ENCODE measurements at places on chromosomes 1 and 21. TPM values are rescaled to one million over a fixed set of nuclear protein-coding genes. Genes with fewer than 3 reads are reported as not detected.
A peak's percentile ranks its signal among the peaks of the same experiment; 100 is the strongest.

DNA sequence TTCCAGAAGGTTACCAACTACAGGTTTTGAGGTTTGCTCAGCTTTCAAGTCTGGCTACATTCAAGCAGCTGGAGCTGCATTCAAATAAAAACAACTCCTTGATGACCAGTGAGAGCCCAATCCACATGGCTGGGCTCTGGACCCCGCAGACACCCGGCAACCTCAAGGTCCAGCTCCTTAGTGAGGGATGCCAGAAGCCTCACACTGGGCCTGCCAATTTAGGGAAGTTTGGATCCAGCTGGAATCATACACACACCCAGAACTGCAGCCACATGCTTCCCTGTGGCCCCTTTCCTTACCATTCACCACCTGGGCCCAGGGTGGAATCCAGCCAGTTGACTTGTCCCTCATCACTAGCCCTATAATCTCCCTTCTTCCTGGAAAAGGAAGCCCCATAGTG is 123.7 kb downstream of the UBE2U start:
- no peak for DNase-seq

GRCh38 chr1:84855168-84855567 is 37.8 kb downstream of the LPAR3 start:
- DNase-seq: peak; percentile 41

DNA sequence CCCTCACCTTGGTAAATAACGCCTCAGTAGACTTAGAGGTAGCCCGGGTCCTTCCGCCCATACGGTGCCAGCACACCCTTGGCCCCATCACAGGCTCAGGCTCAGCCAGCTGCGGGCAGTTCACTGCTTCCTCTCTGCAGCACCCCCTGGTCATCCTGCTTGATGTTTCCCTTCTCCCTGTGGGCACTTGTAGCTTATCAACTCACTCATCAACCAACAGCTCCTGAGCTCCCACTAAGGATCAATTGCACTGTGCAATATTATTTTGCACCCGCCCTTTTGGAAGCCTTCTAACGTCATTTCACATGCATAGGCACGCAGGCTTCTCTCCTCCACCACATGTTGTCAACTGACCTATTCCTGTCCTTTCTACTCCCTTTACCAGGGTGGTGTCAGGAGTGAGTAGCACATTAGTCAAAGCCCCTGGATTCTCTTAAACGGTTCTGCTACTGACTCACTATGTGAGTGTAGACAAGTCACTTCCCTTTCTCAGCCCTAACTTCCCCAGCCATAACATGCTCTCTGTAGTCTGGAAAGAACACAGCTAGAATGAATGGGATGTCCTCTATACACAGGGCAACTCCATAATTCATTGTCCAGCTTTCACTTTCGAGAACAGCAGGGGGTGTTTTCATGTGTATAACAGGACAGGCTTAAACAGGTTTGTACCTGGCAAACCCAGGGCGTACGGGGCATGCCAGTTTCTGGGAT is 47.1 kb upstream of the IRF2BP2 start:
- DNase-seq: peak; percentile 99

- peak; percentile 71 for DNase-seq
These were observed 66.3 kb downstream of the SLC27A3 start for GRCh38 chr1:153841463-153841994.

GRCh38 chr1:199901341-199901740 is 126.2 kb upstream of the NR5A2 start:
- no peak for DNase-seq

DNA sequence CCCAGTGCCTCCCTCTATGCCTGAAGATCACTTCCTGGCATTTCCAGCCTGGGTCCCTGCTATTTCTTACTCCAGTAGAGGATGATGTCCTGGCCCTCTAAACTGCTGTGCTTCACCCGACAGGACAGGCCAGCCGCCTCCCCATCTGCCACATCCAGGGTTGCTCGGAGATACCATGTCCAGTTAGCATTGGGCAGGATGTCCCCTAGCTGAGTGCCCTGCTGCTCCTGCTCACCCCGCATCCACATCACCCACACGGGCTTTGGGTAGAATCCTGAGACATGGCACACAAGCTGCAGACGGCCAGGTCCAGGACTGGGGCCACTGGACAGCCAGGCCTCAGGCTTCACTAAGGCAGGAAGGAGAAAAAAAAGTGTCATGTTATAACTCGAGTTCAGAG is 2.0 kb downstream of the CD1B start:
- DNase-seq: no peak

DNA sequence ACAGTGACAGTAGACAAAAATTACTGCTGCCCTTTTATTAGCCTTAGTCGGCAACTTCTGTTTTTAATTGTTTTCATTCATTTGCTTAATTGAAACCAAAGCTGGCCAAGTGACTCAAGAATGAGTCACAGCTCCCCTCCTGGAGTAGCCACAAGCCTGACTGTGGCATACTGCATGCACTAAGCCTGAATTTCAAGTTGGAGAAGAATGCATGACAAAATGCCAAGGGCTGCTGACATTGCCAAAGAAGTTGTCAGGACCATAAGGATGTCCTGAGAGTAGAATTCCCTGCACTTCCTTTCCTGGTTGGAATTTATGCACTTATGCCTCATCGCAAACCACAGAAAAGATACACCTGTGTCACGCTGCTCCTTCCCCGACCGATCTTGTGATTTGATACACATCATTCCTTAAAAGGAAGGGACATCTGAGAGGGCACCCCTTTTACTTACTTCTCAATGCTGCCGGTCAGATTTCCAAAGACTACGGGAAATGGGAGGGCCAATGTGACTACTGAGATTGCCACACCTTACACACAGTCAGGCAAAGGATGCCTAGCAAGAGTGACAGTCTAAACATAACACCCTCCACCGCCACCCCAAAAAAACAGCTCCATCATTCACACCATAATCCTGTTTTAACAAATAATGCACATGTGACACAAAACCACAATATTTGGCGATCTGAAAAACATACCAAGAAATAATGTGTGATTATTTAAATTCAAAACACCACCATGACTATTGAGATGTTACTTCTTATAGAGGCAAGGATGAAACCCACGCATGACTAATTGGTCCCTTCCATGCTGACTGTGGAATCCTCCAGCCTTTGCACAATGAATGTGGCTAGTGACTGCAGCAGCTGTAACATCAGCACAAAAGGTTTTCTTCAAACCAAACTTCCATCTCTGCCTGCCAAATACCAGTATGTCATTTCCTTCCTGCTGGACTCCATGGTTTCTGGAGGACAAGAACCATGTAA is 28.2 kb downstream of the VAV3 start:
- DNase-seq: peak; percentile 62

DNA sequence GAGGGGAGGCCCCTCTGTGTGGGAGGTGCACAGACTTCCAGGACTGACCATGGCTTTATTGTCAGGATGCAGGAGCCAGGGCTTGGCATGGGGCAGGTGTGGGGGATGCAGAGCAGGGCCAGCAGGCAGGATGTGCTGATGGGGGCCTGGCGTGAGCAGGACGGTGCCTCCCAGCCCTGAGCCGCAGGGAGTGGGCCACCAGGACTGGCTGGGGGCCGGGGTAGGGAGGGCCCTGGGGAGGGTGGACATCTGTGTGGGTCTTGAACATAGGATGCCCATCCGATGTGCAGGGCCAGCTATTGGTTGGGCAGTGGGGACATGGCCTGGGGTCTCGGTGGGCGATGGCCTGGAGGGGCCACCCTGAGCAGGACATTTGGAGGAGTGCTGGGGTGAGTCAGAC is 15.6 kb downstream of the PRMT2 start:
- DNase-seq: no peak

GRCh38 chr1:99641558-99641957 is 4.4 kb upstream of the PALMD start:
- no peak for DNase-seq

GRCh38 chr1:94329986-94330385 is 88.2 kb upstream of the ABCD3 start:
- DNase-seq: peak; percentile 54

DNA sequence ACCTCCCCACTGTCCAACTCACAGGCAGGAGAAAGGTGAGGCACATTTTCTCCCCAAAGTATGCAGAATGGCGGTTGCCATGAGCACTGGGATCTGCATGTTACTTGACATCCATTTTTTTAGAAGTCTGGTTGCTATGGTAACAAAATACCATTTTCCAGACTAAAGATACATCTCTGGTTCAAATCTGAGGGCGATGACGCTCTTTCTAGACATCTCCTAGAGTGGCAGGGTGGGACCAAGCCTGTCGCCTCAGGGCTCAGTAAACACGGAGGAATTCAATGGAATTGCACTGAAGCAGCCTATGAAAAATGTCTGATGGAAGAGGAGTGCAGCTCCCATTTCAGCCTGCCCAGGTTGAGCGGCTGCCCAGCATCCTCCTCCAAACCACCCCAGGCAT is 21.5 kb upstream of the FAM43B start:
- no peak for DNase-seq

GRCh38 chr1:178821134-178821866 is 49.6 kb downstream of the ANGPTL1 start:
- DNase-seq: no peak

SAMD11 gene
- polyA plus RNA-seq: 31.9 TPM

- DNase-seq: no peak
These were observed 44.4 kb downstream of the PTPN14 start for GRCh38 chr1:214506972-214507431.

TAS1R1 gene
- 0.05 TPM for polyA plus RNA-seq

DNA sequence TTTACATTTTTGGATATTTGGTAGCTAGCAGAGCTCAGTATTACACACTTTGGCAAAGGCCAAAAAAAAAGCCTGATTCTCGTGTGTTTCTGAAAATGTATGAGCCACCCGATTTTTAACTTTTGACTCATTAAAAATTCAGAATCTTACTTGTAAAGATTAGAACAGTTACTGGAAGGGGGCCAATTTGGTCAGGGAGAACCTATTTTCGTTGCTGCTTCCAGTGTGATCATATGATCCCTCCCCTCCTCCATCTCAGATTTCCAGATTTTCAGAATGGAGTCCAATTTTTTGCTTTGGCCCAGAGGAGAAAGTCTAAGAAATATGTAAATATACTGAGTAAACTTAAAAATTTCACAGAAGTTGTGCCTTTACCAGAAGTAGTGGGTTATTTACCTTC is 3.2 kb upstream of the OR2AK2 start:
- no peak for DNase-seq

- DNase-seq: no peak
These were observed 351.3 kb upstream of the CAMK1G start for GRCh38 chr1:209232197-209232596.

LCE2C gene
- polyA plus RNA-seq: not detected

FCRL5 gene
- polyA plus RNA-seq: not detected

DNA sequence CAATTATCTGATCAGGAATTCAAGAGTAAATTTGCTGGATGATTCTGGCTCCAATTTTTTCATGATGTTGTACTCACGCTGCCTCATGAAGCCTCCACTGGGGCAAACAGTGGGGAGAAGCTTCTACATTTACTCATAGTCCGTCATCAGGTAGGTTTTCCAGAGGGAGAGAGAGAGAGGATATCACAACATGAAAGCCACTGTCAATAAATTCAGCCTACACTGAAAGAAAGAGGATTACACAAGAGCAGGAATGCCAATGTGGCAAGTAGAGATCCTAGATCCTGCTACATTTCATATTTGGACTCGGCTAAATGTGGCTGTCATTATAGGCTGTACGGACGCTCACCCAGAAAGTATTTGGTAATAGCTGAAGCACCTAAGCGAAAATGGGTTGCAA is 819.9 kb downstream of the BRINP3 start:
- no peak for DNase-seq

GRCh38 chr1:232019026-232019340 is 392.4 kb downstream of the DISC1 start:
- no peak for DNase-seq

- no peak for DNase-seq
These were observed 21.5 kb upstream of the DARS2 start for GRCh38 chr1:173802961-173803360.

GNAT2 gene
- polyA plus RNA-seq: 0.26 TPM

PIGR gene
- polyA plus RNA-seq: not detected

- no peak for DNase-seq
These were observed 465.6 kb downstream of the CAMTA1 start for GRCh38 chr1:7250597-7251453.

TP73 gene
- not detected for polyA plus RNA-seq

GRCh38 chr1:115092175-115092574 is 2.9 kb upstream of the TSPAN2 start:
- no peak for DNase-seq

FAM177B gene
- polyA plus RNA-seq: not detected

DNA sequence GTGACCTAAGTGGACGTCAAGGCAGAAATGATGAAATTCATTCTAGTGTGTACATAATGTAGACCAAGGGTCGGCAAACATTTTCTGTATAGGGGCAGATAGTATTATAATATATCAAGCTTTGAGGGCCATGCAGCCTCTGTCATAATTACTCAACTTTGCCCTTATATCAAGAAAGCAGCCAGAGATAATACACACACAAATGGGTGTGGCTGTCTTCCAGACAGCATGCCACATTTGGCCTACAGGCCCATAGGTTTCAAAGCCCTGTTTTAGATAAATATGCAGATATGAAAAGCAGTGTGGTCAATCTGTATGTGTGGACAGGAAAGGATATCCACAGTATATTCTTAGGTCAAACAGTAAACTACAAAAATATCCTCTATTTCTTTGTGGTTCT is 320.1 kb upstream of the FMN2 start:
- DNase-seq: no peak

VWA1 gene
- 9.2 TPM for polyA plus RNA-seq

OLFML2B gene
- polyA plus RNA-seq: 0.80 TPM

DNA sequence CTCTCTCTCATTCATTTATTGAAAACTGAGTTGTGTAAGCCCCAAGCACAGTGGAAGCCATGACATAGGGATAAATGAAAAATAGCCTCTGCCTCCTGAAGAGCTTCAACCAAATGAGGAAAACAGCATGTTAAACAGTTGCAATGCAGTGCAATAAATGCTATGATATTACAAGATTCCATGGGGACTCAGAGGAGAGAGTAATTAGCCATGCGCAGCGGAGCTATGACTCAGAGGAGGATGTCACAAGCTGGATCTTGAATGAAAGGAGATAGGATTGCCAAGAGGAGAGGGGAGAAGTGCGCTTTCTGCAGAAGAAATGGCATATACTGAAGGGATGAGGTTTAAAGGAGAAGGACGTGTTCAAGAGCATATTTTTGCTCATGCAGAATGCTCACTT is 231.3 kb upstream of the PLXNA2 start:
- DNase-seq: peak; percentile 2

UTS2 gene
- polyA plus RNA-seq: not detected

DNA sequence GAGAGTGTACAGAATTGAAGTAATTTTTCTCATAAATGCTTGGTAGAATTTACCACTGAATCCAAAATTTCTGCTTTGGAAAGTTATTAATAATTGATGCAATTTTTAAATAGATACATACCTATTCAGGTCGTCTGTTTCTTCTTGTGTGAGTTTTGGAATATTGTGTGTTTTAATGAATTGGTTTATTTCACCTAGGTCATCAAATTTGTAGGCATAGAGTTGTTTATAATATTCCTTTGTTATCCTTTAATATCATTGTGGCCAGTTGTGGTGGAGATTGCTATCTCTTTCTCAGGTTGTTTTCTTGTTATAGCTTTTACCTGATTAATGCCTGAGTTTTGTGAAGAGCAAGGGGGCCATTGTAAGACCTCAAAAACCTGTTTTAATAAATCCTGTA is 93.5 kb downstream of the SYT14 start:
- DNase-seq: no peak

Data from IMR-90 (cell line).